Stimulated activated CD8-positive, alpha-beta memory T cell treated with anti-CD3 and anti-CD28 coated beads, Interleukin-2, amount 100 ng/mL, for 1 hour (primary cell): ENCODE measurements at places on chromosomes 3 and 15.

DNA sequence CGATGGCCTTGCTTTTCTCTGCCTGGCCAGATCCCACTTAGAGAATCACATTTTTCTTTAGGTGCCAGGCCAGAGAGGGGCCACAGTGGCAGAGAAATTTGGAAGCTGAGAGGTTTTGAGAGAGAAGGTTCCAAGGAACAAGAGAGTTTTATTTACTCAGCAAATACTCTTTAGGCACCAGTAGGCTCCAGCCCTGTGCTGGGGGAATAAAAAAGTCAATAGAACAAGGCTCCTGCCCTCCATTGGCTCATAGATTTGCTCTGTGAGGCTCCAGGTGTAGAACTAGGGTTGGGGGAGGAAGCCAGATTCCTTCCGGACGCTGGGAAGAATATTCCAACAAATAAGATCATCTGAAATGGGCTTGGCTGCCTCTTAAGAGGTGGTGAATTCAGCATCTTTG is 59.9 kb downstream of the ST8SIA2 start:
- DNase-seq = no peak

DNA sequence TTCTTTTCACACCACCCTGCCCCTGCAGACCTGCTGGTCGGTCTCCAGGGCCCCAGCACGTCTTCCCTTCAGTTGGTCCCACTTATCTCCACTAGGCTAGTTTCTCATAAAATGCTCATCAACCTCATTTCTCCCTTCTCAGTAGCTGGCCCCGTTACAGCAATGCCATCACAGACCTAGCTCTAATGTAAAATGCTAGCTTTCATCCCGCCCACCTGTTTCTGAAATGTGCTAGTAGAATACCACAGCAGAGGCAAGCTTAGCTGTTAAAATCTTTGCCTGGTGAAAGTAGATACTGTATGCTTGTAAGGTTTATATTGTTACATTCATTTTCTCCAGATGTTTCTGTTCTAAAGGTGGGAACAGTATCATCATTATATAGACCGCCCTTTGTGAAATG is 13.1 kb downstream of the MKRN2OS start:
- DNase-seq = no peak

DNA sequence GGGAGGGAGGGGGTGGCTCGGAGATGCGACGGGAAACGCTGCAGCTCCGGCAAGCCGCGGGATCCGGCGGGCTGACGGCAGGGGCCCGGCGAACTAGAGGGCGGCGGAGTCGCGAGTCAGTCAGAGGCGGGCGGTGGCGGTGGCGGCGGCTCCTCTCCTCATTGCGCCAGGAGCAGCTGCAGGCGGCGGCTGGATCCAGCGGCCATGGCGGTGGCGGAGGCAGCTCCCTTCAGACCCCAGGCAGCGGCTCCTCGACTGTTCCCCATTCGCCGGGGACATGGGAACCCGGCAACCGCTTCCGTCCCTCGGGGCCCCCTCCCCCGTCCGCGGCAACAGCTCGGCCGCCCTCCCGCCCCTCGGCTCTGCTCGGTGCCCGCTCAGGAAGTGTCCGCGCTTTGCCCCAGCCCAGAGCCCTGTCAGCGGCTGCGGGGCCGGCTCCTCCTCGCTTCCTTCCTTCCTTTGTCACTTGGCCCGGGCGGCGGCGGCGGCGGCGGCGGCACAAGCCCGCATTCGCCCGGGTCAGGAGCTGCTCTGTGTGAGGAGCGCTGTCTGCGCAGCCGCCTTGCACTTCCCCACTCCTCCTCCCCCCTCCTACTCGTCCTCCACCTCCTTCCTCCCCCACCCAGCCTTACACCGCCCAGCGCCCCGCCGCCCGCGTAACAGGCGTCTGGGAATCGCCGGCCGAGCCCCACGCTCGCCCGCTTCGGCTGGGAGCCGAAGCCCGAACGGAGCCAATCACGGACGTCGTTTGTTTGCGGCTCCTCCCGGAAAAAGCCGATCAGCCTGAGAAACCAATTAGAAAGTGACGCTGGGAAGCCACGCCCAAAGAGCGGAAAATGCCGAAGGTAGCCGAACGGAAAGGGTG is at the start of gene GSK3B:
Gene GSK3B (minus strand): TSS at position 537 of the 865 bp plus-strand sequence. CDS start 1,013 bp downstream, outside the sequence.
- DNase-seq = peak; percentile 58

GRCh38 chr15:68695061-68695595 is 116.3 kb downstream of the CORO2B start:
- no peak for DNase-seq

- DNase-seq = no peak
Observed at GRCh38 chr3:37498126-37499039, 324.0 kb upstream of the LRRFIP2 start.

DNA sequence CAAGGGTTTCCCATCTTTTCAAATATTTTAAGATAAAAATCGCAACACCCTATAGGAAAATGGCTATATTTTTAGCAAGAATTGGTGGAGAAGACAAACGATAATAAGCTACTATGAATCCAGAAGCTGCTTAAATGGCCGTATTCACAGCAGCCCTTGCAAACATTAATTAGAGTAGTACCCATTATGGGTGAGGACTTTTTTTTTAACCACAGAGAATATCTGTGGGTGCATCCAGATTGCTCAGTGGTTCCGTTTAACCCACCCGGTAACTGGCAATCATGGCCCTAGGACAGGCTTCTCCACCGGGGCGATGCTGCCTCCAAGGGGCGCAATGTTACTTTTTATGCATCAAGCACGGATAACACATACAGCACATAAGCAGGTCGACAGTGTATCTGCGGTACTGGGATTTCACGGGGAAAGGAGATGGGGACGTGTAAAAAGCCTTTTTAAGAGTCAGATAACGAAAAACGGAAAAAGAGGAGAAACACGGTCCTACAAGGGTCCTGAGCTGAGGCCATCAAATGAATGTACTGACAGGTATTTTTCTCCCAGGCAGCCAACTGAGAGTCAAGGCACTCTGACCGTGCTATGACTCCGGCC is 968 bp upstream of the TMEM266 start:
- no peak for DNase-seq

- no peak for DNase-seq
Observed at GRCh38 chr3:113423699-113424098, 17.6 kb downstream of the CFAP44 start.
